AG20443 (cell line): ENCODE measurements at places on chromosomes 16 and 17.

GRCh38 chr17:74404218-74404617 lies 27.7 kb upstream of the GPRC5C start:
- no peak for DNase-seq

DNA sequence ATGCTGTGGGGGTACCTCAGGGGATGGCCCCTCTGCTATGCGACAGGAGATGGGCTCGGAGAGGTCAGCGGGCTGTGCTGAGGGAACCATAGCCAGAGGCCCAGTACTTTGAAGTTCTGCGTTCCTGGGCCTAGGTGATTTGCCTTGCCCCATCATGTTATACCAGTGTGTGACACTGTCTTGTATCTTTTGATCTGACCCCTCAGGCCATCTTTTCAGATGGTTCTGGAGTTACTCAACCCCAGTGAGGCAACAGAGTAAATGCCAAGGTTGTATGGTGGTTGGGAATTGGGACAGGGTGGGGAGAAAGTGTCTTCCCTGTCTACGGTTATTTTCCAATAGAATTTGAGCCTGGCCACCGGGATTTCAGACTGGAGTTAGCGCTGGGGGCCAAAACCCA lies 8.5 kb downstream of the MSI2 start:
- no peak for DNase-seq

- peak; percentile 74 for DNase-seq
Measured at GRCh38 chr17:3959295-3959899, 4.8 kb downstream of the ATP2A3 start.

GRCh38 chr16:48687421-48688038 lies 77.5 kb upstream of the N4BP1 start:
- DNase-seq: peak; percentile 88

GRCh38 chr16:87384162-87384874 lies 742 bp upstream of the FBXO31 start:
- peak; percentile 59 for DNase-seq

GRCh38 chr16:79912592-79913310 lies 312.2 kb upstream of the MAF start:
- DNase-seq: no peak

DNA sequence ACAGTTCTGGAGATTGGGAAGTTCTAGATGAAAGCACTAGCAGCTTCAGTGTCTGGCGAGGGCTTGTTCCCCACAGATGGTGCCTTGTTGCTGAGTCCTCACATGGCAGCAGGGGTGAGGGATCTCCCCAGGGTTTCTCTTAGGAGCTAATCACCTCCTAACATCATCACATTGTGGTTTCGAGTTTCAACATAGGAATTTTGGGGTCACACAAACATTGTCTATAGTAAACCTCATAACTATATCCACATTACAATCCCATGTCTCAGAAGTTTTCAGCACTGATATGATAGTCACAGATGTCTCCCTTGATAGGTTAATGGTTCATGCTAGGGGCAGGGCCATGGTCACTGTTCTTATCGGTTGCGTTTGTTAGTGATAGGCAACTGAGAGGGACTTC lies 13.8 kb downstream of the CLUAP1 start:
- no peak for DNase-seq

DNA sequence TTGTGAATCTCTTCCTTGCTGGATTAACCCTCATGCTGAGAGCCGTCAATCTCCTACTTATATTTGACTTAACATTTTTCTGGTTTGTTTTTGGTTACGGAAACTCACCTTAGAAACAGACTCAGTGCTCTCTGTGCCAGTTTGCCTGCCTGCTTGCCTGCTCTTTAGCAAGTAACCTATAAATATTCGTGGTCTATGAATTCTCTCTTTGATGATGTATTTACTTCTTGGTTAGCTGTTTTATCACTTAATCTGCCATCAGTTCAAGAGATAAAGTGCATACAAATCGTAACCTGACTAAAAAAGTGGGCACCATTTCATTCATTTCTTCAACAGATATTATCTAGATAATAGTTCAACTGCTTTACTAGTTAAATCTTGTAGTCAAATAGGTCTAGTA lies 26.7 kb downstream of the CYB5B start:
- no peak for DNase-seq
